ENCODE measurements at places on chromosomes 12 and 14.
A peak's percentile ranks its signal among the peaks of the same experiment; 100 is the strongest.

GRCh38 chr12:50222275-50222783, 55.2 kb upstream of the CERS5 start:
- ATAC-seq: peak; percentile 91

DNA sequence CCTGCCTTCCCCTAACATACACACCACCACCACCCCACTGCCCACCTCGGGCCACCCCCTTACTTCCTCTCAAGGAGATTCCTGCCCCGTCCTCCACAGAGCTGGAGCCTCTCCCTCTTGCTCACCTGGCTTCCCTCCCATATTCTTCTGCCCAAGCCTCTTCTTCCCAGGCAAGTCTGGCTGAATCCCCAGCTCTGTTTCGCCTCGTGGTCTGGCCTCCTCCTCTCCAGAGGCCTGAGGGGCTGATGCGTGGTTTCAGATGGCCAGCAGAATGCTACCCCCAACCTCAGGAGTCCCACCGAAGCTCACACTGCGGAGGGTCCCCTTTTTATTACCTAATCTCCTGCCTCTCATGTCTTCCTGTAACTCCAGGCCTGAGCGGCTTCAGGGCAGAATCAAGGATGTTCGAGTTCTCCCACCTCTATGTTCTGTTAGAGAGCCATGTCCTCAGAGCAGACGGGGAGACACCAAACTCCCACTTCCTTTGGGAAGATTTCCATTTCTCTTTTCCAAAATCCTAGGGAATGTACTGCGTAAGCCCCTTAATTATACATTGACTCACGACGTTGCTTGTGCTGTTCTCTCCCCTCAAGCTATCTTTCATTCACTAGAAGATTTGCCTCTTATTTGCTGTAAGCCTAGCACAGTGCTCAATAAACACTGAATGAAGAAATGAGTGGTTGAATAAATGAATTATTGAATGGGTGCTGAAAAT, 33.9 kb upstream of the LTBP2 start:
- ATAC-seq: no peak

DNA sequence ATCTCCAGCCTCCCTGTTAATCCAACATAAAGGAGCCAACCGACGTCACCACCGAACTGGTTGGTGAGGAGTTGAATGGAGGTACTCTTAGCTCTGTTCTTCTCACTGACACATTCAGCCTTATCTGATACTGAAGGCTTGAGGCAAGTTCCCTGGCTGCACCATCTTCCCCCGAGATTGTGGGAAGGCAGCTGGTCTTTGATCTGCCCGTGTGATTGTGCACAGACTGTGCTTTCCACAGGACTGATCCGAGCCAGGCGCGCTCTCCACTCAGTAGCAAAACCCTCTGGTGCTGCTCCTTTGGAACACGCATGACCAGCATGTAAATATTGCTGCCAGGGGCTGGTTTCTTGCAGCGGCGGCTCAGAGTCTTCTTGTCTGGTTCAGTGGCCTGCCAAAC, 30.1 kb upstream of the DLK1 start:
- no peak for ATAC-seq

DNA sequence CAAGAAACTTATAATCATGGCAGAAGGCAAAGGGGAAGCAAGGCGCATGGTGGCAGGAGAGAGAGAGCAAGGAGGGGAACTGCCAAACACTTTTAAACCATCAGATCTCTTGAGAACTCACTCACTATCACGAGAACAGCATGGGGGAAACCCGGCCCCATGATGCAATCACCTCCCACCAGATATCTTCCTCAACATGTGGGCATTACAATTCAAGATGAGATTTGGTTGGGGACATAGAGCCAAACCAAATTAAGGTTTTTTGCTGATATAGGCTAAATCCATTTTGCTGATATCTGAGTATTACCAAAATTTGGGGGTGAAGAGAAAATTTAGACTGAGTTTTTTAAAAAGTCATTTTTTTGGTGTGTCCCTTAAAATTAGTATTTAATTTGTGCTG, 54.9 kb upstream of the TMX1 start:
- ATAC-seq: no peak

- ATAC-seq: no peak
Measured at GRCh38 chr14:85728476-85729065, 198.6 kb downstream of the FLRT2 start.

DNA sequence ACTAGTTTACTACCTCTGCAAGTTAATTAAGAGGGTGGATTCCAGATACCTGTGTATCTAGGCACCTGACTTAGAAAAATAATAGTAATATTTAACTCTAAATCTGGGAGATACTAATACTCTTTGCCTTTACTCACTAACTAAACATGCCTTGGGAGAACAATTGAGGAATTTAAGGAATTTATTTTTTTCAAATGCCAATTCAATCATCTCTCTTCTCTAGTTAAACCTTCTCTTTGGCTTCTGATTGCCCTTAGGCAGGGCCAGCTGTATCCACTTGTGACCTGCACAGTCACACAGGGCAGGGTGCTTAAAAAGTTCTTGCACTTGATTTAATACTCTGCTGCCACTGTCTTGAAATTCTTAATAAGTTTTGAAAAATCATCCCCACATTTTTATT, 142.4 kb downstream of the PLCZ1 start:
- ATAC-seq: no peak

DNA sequence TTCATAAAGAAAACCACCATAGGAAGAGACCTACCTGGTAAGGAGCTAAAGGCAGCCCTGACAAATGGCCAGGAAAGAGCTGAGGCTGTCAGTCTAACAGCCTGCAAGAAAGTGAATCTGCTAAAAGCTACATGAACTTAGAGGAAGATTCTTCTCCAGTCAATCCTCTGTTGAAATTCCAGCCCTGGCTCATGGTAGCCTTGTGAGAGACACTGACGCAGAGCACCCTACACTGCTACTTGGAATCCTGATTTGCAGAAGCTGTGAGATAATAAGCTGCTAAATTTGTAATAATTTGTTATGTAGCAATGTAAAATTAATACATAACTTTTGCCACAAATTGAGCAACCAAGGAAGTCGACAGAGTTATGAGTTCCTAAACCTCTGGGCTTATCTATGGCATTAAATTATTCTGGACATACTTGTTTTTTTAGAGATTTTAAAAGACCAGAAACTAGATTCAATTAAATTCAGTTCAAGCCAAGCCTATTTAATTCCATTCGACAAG, 257.0 kb downstream of the ETNK1 start:
- no peak for ATAC-seq

GRCh38 chr14:22319526-22320361, 269.3 kb downstream of the DAD1 start:
- peak; percentile 87 for ATAC-seq

GRCh38 chr12:122147514-122148290, 26.3 kb downstream of the IL31 start:
- no peak for ATAC-seq

DNA sequence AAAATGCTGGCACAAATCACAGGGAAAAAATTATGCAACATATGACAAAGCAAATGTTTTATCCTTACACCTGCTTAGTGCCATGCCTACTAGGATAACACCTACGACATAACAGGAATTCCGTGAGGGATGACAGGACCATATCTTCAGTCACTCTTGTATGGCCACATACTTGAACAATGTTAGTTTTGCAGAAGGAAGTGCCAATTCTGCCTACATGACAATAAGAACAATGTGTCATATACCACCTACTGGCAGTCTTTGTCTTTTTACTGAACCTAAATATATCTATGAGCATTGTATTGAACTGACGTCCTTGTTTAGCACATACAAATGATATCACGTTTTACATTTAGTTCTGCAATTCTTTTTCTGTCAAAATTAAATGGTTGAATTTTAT, 234.0 kb downstream of the ADAMTS20 start:
- no peak for ATAC-seq
